ENCODE measurements at places on chromosomes 16 and 17. TPM values are rescaled to one million over a fixed set of nuclear protein-coding genes. Genes with fewer than 3 reads are reported as not detected.

The SOST gene
- 3.4 TPM for total RNA-seq

The ITPRIPL2 gene
- 65.3 TPM for total RNA-seq

The PRAC1 gene
- total RNA-seq: not detected

The C17orf50 gene
- total RNA-seq: not detected

The KRT24 gene
- not detected for total RNA-seq

The PRSS27 gene
- 0.92 TPM for total RNA-seq

The PRR35 gene
- not detected for total RNA-seq

The OSGIN1 gene
- total RNA-seq: 2.2 TPM

The KRTAP3-2 gene
- total RNA-seq: not detected

The TMEM235 gene
- total RNA-seq: not detected

The DPEP3 gene
- total RNA-seq: not detected

The RNF222 gene
- not detected for total RNA-seq

The EFTUD2 gene
- total RNA-seq: 87.9 TPM

The SGCA gene
- total RNA-seq: 11.2 TPM

The MT1G gene
- not detected for total RNA-seq

The LRRC59 gene
- 169 TPM for total RNA-seq

The RRAD gene
- total RNA-seq: 7.7 TPM

The ABCA10 gene
- 1.2 TPM for total RNA-seq

The JPT1 gene
- total RNA-seq: 68.2 TPM

The ABCA6 gene
- total RNA-seq: 127 TPM

The PLA2G10 gene
- not detected for total RNA-seq

The PRR29 gene
- 1.5 TPM for total RNA-seq

The CNTNAP4 gene
- total RNA-seq: 1.3 TPM

The PDILT gene
- not detected for total RNA-seq

The SLC12A3 gene
- not detected for total RNA-seq

The KPNB1 gene
- total RNA-seq: 259 TPM

The SMPD3 gene
- total RNA-seq: not detected

The LCAT gene
- 8.2 TPM for total RNA-seq

The ENPP7 gene
- not detected for total RNA-seq

The SLC5A11 gene
- total RNA-seq: not detected

The RPGRIP1L gene
- 10.8 TPM for total RNA-seq

The TSPAN10 gene
- total RNA-seq: 0.81 TPM

The BLTP2 gene
- total RNA-seq: 182 TPM

The MT2A gene
- total RNA-seq: 84.2 TPM

The FMNL1 gene
- 0.13 TPM for total RNA-seq

The METTL22 gene
- 25.6 TPM for total RNA-seq

The KLHL10 gene
- total RNA-seq: not detected

The CACNA1G gene
- 0.37 TPM for total RNA-seq
